ENCODE measurements at places on chromosomes 11 and 22.

DNA sequence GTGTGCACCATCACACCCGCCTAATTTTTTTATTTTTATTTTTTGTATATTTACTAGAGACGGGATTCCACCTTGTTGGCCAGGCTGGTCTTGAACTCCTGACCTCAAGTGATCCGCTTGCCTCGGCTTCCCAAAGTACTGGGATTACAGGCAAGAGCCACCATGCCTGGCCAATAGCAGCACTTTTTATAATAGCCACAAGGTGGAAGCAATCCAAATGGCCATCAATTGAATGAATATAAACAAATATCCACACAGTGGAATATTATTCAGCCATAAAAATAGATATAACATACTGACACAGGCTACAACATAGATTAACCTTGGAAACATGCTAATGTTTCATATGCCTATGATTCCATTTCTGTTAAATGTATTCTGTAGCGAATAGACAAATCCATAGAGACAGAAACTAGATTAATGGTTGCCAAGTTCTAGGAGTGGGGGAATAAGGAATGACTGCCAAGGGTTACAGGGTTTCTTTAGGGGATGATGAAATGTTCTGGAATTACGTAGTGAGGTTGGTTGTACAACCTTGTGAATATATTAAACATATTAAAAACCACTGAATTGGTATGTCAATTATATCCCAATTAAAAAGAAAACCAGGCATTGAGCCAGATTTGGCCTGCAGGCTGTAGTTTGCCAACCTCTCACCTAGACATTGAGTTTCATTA, 4.8 kb downstream of the VPS51 start:
- DNase-seq, result no peak

- DNase-seq, result no peak
Observed at GRCh38 chr11:60899046-60899936, 7.1 kb downstream of the PRPF19 start.

DNA sequence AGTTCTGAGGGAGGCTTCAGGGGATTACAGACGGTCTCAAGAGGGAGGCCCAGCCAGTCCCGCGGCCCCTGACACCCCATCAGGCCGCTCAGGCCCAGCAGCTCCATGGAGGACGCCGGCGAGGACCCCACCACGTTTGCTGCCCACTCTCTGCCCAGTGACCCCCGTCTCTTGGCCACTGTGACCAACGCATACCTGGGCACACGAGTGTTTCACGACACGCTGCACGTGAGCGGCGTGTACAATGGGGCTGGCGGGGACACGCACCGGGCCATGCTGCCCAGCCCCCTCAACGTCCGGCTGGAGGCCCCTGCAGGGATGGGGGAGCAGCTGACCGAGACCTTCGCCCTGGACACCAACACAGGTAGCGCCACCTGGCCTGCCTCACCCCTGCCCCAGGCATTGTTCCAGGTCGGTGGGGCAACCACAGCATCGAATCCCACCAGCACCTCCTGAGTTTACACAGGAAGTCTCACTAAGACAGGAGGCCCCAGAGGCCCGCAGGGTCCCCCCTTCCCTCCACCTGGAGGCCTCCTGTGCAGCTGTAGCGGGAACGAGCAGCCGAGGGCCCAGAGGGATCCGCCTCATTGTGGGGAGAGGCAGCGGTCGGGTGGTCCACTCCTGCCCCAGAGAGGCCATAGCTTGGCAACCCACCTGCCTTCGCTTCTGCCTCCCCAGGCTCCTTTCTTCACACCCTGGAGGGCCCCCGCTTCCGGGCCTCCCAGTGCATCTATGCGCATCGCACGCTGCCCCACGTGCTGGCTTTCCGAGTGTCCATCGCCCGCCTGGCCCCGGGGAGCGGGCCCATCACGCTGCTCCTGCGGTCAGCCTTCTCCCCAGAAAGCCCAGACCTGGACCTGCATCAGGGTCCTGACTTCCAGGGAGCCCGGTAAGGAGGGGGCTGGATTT, 1.0 kb downstream of the PGGHG start:
- no peak for DNase-seq

GRCh38 chr11:38842991-38843390, 2245.0 kb upstream of the RAG2 start:
- no peak for DNase-seq

GRCh38 chr11:59967677-59968394, 4.0 kb downstream of the OOSP4A start:
- DNase-seq, result no peak

DNA sequence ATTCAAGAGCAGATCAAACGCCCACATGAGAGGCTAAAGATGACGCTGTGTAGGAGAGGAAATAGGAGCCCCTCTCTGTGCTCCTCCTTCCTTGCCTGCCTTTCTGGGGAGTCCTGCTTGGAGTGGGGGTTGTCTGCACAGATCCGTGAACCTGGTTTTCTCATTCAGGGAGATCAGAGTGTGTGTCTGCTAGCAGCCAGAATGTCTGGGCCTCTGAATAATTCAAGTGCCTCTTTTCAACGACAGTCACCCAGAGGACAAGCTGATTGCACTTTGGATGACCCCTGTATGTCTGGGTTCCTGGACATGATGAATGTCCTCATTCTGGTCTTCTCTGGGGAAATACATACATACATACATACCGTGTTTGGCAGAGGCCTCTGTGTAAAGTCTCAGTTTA, 592.5 kb upstream of the B3GAT1 start:
- DNase-seq, result no peak

DNA sequence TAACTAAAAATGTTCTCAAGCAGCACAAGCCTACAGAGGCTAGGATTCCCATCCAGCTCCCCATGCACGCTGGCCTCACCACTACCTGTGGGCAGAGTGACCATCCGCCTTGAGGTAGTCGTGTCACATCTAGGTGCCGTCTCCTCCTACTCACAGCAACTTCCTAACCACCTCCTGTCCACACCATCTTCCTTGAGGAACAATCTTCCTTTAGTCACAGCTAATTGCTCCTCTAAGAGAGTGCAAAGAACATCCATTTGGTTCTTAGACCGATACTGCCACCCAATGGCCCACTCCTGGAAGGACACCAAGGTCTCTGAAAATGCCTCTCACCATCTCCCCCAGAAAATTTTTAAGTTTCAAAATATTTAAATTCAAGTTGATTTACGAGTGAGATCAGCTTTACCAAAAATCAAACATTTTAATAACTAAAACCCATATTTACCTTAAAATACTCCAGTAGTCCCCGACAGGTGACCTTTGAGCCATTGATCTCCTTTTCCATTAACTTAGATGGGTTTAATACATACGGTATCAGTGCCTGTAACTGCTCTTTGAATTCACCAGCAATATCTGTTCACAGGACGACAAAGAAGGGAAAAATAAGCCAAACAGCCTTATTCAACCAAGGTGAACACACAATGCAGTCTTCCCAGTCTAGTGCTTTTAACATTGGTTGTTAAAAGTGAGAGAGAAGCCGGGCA, 21.7 kb upstream of the PLAAT3 start:
- peak; percentile 39 for DNase-seq

DNA sequence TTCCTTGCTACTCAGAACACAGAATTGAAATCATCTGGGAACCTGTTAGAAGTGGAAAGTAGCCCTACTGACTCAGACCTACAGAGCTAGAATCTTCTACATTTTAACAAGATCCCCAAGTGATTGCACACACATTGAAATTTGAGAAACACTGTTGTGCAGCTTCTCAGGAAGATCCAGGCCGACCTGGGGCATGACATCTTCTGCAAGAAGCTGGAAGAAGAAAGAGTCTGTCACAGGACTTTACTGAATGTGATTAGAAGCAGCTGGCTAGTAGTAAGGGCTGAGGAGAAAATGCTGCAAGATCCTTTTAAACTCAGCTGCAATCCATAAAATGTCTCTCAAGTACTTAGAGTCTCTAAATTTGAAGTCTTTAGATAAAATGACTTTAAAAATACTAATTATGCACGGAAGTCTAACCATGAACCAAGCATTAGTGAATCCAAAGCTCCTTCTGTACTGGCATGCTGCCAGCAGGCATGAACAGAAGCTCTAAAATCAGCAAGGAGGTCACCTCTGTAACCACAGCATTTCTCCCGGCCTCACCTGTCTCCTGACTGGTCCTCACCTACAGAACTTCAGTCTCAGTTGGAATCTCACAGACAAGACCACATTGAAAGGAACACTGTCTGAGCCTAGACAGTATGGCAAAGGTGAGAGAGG, 85.0 kb downstream of the SERGEF start:
- no peak for DNase-seq

- DNase-seq, result no peak
Observed at GRCh38 chr11:92457250-92457649, 232.6 kb downstream of the FAT3 start.

- no peak for DNase-seq
Observed at GRCh38 chr11:129290966-129291365, 84.7 kb upstream of the BARX2 start.

DNA sequence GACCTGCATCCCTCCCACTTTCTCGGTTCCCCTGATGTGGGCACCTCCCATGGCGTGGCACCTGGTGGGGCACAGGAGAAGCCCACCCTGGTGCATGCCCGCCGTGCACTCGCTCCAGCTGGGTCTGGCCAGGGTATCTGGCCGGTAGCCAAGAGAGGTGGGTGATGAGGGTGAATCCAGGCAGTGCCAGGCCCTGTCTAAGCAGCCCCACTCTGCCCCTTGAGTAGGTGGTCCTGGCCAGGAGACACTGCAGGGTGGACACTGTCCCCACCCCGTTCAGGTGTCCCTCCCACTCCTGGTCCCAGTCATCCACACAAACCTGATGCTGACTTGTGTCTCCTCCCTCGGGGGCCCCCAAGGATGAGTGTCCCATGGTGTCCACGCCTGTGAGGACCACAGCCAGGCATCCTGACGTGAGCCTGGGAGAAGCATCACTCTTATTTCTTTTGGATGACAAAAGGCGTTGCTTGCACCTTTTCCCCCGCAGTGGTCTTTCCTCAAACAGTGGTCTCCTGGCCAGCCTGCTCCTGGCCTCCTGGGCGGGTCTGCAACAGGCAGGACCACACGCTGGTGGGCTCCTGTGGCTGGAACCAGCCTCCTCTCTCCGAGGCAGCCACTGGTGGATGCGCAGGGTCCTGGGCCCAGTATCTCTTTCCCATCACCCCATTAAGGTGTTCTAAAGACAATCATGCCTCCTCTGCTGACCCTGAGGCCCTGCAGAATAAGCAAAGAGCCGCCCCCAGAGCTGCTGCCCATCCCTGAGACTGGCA, 922.3 kb downstream of the BRD1 start:
- no peak for DNase-seq

DNA sequence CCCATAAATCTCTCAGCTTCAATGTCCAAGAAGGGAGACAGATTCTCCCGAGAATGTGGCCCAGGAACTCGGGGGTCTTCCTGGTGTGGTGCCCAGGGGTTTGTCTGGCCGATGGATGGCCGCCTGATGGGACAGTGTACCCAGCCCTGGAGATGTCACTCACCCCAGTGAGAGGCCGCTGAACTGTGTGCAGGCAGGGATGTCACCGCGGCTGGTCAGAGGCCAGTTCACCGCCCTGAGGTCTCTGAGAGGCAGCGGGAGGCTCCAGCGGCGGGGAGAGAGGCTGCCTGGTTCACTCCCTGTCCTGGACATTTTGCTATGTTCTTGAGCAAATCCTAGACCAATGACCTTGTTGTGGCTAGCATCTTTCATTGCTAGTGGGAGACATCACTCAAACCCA, 1349.5 kb downstream of the BRD1 start:
- no peak for DNase-seq

DNA sequence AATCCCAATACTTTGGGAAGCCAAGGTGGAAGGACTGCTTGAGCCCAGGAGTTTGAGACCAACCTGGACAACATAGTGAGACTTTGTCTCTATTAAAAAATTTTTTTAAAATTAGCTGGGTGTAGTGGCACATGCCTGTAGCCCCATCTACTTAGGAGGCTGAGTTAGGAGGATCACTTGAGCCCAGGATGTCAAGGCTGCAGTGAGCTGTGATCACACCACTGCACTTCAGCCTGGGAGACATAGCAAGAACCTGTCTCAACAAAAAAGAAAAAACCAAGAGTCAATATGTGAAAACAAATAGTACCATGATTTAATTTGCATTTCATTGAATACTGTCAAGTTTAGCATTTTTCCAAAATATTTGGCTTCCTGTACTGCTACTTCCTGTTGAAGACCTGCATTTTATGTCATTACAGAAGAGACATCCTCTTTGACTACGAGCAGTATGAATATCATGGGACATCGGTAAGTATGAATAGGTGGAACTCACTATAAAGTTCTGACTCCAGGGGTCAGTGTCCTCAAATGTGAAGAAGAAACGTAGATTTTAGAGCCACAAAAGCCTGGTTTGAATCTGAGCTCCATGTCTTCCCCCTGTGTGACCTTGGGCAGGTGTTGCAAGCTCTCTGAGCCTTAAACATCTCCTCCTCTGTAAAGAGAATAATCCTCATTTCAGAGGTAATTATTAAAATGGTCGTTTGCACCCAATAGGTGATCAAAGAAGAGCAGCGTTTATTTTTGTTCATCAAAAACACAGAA, 16.0 kb downstream of the CDC45 start:
- DNase-seq, result no peak

DNA sequence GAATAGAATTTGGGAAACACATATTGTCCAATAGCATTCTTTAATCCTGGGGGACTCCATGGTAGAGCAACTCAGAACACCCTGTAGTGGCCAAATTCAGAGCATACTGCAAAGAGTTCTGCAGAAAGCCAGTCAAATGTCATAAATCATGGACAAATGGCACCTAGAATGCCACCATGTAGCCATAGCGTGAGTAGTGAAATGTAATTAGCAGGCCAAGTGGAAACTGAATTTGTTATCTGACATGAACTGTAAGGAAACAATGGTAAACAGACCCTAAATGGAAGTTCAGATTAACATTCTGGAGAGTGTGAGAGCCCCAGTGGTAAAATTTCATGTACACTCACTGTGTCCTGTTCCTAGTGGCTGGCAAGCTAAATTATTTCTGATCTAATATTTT, 7.0 kb upstream of the PRSS23 start:
- DNase-seq, result no peak

GRCh38 chr11:749731-750130, 2.5 kb downstream of the TALDO1 start:
- no peak for DNase-seq
